ENCODE measurements at places on chromosomes 5 and 9. TPM values are rescaled to one million over a fixed set of nuclear protein-coding genes. Genes with fewer than 3 reads are reported as not detected.

The JAKMIP2 gene
- 7.6 TPM for total RNA-seq

The SNX30 gene
- 4.1 TPM for total RNA-seq

The CBY3 gene
- 0.32 TPM for total RNA-seq

The NEUROG1 gene
- not detected for total RNA-seq

The OR1J2 gene
- total RNA-seq, result not detected

The KIF4B gene
- total RNA-seq, result not detected

The FAM169A gene
- total RNA-seq, result 1.8 TPM

The CAVIN4 gene
- total RNA-seq, result 0.66 TPM

The SPATA31A3 gene
- total RNA-seq, result not detected

The IRX2 gene
- not detected for total RNA-seq

The CDC20B gene
- total RNA-seq, result 0.32 TPM

The SHLD3 gene
- total RNA-seq, result 4.3 TPM
